Dorsolateral prefrontal cortex (tissue), 122 donors: ENCODE measurements at places on chromosomes 12 and 14. TPM values are rescaled to one million over a fixed set of nuclear protein-coding genes. Genes with fewer than 3 reads are reported as not detected.

Gene TAS2R42
- not detected for total RNA-seq

DNA sequence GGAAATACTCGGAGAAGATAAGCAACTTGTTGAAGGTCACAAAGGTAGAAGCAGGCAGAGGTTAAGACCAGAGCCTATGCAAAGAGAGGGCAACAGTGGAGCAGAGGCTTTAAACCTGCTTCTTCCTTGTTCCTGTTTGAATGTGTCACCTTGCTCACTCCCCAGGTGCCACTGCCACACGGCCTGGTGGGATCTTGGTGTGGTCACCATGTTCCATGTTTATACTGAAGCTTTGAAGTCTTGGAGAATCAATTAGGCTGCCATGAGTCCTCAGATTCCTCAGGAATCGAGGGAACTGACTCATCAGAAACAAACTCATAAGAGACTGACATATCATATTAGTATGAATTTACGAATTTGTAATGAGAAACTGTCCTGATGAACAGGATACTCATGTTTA, 46.8 kb downstream of the IQSEC3 start:
- DNase-seq = no peak

- DNase-seq = no peak
Observed at GRCh38 chr12:12722435-12723148, 5.4 kb downstream of the CDKN1B start.

DNA sequence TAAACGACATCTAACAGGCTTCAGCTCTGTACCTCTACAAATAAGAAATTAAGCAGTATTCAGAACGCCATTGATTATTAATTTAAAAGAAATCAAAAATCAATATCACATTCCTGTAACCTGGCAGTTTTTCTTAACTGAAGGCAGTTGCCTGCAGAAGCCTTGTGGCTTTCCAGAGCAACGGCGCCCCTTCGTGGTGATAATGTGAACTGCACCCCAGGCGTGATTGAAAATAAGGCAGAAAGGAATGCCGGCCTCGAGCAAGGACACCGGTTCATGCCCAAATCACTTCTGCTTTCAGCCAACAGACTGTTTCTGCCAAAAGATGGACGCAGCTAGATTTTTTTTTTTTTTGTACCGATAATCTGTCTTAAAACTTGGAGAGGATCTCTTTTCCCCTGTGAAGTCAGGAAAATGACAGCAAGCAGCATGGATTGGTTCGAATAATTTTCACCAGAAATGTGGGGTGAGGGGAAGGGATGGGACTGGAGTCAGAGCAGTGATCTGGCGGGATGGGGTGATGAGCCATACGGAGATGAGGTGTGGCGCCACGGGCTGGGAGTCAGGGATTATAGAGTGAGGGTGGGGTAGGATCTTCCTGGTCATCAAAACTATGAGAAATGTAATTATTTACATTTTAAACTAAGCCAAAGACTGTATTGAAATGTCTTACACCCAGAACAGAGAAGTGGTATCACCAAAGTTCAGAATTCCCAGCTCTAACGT, 473.0 kb downstream of the DPF3 start:
- peak; percentile 82 for DNase-seq

- no peak for DNase-seq
Observed at GRCh38 chr12:105524961-105525360, 194.5 kb downstream of the C12orf75 start.

DNA sequence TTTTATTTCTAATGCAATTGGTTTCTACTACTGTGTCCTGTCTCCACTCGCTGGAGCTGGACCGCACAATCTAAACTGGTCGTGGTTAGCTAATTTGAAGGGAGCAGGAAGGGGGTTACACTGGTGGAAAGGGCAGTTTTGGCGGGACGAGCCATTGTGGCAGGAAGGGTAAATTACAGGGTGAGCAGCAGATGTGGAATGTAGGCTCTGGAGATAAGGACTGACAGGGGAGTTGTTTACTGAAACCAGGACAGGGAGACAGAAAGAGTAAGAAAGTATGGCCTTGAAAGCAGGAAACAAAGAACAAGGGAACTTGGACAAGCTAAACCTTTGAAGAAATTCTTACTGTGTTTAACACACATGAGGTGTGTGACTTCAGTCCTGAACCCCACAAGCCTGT, 147.8 kb downstream of the ATXN7L3B start:
- DNase-seq = no peak

DNA sequence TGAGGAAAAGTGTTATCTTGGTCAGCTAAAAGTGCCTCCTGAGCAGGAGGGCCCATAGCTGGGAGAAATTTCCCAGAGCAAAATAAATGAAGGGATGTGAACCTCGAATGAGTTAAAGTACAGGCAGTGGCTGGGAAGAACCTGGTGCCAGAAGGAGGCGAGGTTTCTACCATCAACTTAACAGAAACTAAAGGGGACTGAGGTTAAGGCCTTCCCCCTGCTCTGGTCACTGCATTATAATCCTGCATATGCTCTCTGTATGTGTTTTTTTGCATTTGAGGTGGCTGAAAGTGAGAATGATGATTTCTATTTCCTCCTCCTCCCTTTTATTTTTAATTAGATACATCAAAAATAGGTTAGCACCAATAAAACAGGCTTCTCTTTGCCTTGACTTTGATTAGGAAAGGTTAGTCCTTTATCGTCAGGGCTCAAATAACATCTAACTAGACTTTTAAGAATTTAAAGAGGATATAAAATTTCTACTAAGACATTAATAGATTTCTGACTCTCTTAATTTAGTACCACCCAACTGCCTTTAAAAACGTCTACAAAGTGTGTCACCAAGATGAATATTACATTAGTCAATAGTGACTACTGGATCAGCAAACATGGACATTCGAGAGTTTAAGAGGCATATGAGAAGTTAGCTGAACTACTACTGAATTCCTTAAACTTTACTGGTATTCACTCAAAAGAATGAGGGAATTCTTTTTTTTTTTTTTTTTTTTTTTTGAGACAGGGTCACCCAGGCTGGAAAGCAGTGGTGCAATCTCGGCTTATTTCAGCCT, 49.2 kb downstream of the GALNT4 start:
- DNase-seq = no peak

DNA sequence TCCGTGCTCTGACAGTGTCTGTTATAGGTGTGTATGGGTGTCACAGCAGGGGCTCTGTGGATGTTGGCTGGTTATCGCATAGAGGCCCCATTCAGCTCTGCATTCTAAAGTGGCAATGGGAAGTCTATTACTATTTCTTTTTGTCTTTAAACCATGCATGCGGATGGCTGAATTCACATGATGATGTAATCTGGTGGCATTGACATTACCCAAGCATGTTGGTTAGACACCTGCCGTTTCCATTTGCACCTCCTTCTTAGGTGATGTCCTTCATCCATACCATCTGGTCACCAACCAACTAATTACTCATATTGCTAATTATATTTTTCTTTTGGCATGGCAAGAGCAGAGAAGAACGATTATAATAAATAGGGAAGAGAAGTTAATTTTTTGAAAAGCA, 270.8 kb upstream of the RGS6 start:
- no peak for DNase-seq

Gene EXOC3L4
- not detected for total RNA-seq

DNA sequence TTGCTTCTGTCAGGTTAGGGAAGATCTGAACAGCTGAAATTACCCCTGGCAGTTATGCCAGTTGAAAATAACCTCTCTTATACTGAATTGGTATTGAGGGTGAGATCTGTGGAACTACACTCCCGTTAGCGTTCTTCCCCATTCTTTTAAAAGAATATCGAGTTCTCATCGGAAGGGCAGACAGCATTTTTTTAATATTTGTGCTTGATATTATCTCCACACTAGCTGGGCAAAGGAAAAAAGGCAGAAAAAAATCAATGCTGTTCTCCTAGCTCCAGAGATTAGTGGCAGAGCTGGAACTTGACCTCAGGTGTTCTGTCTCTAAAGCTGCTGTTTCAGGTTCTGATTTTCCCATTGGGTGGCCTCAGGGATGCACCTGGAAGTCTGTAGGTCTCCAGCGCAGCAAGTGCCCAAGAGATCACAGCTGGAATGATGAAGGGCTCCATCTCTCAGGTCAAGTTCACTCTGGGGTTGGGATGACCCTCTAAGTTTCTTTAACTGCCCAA, 67.5 kb downstream of the SLC38A1 start:
- no peak for DNase-seq

Gene CDC42BPB
- total RNA-seq = 145 TPM

- DNase-seq = no peak
Observed at GRCh38 chr12:77345336-77345735, 280.0 kb upstream of the E2F7 start.

Gene SDR9C7
- total RNA-seq = 0.31 TPM

DNA sequence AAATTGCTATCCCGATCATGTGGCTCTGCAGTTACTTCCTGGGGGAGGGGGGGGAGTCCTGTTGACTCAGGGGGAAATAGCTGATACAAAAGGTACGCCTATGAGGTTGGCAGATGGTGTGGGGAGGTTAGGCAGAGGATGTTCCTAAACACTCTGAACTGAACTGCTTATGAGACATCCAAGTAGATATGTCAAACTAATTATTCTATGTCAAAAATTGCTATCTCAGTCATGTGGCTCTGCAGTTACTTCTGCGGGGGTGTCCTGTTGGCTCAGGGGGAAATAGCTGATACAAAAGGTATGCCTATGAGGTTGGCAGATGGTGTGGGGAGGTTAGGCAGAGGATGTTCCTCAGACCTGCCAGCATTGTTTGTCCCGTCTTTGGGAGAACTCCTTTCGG, 5.1 kb upstream of the VCPKMT start:
- no peak for DNase-seq

DNA sequence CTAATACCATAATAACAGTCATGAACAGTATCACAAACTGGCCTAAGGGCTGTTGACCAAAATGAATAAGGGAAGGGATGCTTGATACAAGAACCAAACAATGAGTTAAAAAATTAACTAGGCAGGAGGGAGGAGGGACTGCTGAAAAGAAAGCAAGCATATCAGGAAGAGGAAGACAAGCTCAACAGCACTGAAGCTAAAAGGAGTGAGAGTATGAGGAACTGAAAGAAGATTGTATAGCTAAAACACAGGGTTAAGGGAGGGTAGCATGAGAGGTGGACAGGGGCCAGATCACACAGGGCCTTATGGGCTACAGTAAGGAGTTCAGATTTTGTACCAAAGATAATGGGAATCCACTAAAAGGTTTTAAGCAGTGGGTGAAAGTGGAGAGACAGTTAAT, 34.1 kb downstream of the ITGA7 start:
- DNase-seq = no peak

Gene DPPA3
- total RNA-seq = not detected

DNA sequence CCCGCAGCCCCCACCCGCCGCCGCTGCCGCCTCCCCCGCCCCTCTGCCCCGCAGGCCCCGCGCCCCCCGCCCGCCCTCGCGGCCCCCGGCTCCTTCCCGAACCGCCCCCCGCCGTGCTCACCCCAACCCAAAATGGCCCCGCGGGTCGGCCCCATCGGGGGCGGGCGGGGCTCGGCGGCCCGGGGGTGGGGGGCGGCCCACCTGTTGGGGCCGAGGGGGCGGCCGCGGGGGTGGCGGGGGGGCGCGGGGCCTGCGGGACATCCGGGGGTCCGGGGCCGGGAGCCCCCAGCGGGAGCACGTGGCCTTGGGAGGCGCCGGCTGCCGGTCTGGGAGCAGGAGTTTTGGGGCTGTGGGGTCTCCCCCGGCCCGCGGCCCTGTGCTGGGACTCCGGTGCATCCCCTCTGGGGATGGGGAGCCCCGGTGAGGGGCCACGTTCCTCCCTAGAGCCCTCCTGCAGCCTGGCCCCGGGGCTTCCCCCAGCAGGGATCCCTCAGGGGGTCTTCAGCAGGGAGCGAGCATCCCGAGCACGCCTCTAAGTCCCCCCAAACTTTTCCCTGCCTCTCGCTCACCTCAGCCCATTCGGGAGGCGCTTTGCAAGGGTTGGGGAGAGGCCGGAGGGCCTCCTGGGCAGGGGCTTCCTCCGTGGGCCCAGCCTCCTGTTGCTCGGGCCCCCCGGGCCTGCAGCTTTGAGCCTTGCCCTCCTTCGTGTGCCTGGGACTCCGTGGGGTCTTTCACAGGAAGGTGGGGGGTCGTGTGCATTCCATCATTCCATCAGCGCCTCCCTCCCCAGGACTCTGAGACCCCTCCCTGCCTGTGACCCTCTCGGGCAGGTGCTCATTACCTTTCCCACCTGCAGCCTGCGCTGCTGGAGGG, 710 bp downstream of the MTA1 start:
- no peak for DNase-seq

GRCh38 chr14:86321151-86321550, 791.2 kb downstream of the FLRT2 start:
- no peak for DNase-seq

DNA sequence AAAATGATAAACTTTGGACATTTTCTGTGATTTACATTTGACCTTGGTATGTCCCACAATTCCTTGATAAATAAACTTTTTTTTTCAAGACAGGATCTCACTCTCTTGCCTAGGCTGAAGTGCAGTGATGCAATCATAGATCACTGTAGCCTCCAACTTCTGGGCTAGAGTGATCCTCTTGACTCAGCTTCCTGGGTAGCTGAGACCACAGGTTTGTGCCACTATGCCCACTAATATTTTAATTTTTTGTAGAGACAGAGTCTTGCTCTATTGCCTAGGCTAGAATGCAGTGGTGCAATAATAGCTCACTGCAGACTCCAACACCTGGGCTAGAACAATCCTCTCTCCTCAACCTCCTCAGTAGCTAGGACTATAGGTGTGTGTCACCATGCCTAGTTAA, 79.1 kb upstream of the PTGDR start:
- no peak for DNase-seq

DNA sequence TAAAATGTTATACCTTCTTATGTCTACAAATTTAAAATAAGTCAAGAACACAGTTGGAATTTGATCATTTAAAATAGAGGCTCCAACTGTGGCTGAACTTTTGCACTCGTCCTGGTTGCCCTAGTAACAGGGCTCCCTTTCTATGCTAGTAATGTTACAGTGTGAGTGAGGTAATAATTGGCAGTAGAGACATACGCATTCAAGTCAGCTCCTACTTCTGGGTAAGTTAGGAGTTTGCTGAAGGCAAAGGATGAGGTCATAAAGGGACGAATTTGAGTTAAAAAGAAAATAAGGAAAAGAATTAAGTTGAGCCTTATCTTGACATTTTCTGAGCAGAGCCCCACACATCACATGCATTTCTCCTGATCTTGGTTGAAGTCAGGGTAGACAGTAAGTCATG, 129.1 kb downstream of the TMEM117 start:
- no peak for DNase-seq
